ENCODE measurements at places on chromosomes 2 and 18. TPM values are rescaled to one million over a fixed set of nuclear protein-coding genes. Genes with fewer than 3 reads are reported as not detected.

The APCDD1 gene
- total RNA-seq, result not detected

The BABAM2 gene
- total RNA-seq, result 45.2 TPM

The CTLA4 gene
- 61.7 TPM for total RNA-seq

The CRYBA2 gene
- total RNA-seq, result not detected

The PHLPP1 gene
- 10.5 TPM for total RNA-seq

The PDCD1 gene
- 25.4 TPM for total RNA-seq

The SERPINB11 gene
- total RNA-seq, result not detected

All from activated naive CD4-positive, alpha-beta T cell treated with anti-CD3 and anti-CD28 coated beads, Interleukin-2, amount 50 U/mL, for 72 hours (primary cell).